NCI-H510A treated with DMSO at 0.1 percent for 48 hours (cell line): ENCODE measurements at places on chromosomes 5 and 9.

GRCh38 chr5:122330881-122331280, 18.8 kb downstream of the SNCAIP start:
- no peak for DNase-seq

DNA sequence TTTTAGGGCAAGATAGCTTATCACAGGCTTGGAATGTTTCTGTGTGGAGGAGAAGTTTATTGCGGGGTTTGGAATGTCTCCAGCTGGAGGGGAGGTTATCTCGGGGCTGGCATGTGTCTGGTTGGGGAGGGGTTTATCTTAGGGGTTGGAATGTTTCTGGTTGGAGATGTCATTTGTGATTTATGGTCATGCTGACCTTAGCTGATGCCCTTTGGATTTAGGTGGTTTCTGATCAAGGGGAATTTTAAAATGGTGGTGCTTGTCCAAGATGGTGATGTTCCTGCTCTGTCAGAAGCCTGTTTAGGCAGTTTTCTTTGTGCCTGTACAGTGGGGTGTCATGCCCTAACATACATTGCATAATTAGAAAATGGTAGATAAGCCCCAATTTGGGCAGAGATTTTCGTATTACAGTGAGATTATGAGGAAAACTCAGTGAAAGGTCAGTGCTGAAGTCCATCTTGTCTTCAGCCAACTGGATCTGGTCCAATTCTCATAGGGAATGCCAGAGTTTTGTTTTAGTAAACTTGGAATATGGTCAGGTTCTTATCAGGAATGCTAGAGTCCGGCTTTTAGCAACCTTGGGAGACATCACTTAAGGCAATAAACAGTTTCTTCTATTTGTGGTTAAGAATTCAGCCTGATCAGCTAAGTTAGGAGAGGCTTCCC, 14.3 kb downstream of the CDK20 start:
- no peak for DNase-seq

DNA sequence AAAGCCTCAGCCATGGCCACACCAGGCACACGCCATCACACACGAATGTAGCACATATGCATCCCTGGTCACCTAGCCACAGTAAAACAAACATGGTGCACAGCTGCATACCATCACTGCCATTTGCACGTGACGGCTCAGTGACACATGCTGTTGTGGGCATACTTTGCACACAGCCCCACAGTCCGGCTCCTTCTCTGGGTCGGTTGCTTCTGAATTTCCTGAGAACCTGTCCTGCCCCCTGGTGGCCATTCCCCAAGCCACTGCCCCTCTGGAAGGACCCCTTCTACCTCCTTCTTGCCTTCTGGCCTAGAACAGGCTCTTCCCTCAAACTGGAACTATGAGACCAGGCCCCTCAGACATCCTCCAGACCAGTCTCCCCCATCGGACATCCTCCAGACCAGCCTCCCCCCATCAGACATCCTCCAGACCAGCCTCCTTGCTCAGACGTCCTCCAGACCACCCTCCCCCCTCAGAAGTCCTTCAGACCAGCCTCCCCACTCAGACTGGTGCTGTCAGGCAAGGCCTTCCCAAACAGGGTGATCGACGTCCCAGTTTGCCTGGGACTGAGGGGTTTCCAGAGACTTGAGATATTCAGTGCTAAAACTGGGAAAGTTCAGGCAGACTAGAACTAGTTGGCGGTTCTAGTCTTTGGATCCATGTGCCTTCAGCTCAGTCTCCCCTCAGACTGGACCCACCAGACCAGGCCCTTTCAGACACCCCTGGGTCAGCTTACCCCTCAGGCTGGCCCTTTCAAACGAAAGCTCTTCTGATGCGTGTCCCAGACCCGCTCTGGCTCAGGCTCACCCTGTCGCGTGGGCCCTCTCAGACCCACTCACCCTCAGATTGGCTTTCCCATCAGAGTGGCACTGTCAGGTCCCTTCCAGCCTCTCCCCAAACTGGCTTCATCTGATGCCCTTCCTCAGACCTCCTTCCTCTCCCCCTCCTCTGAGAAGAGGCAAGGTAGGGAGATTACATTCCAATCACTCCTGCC, 24.3 kb upstream of the ENHO start:
- DNase-seq: no peak

DNA sequence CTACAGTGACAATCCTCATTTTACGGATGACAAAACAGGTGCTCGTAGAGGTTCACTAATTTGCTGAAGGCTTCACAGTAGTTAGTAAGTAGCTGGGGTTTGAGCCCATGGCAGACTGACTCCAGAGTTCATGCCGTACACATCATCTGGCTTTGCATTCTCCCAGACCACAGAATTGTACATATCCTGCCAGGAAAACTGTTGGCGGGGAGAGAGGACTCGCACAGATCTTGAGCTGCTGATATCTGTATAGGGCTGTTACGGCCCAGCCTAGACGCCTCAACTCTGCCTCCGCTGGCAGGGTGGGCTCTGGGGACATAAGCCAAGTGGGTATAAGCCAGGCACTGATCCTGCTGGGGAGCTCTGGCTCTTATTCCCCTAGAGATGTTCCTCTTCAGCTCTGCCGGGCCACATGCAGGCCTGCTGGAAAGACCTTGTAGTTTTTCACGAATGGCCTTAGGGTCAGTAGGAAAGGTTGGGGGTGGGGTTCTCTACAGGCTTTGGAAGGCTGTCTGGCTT, 16.3 kb downstream of the LARP1 start:
- DNase-seq: no peak

GRCh38 chr5:178232920-178233429, 373 bp upstream of the PHYKPL start:
- no peak for DNase-seq

- DNase-seq: no peak
Observed at GRCh38 chr9:109797006-109797405, 17.0 kb downstream of the PALM2AKAP2 start.

GRCh38 chr5:117701062-117701461, 1126.4 kb upstream of the SEMA6A start:
- no peak for DNase-seq

GRCh38 chr5:36575361-36575781, 31.0 kb upstream of the SLC1A3 start:
- no peak for DNase-seq

- DNase-seq: no peak
Observed at GRCh38 chr5:84184857-84185256, 199.8 kb downstream of the EDIL3 start.

GRCh38 chr5:55141945-55142690, 17.9 kb upstream of the GPX8 start:
- no peak for DNase-seq

GRCh38 chr5:72702881-72703434, 113.5 kb upstream of the TNPO1 start:
- no peak for DNase-seq

DNA sequence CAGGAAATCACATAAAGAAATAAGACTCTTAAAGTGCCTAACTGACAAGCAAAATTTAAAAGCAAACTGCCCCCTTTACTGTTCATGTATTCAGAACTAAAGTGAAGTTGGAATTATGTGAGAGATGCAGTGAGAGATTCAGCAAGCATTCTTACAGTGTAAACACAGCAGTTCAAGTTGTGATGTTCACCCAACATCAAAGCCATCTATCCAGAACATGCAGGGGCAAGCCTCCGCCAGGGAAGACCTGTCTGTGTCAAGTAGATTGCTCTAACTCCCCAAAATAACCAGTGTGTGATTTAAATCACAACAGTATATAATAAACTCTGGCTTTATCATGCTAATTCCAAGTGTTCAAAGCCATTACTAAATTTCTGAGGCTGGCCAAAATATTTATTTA, 233.3 kb downstream of the BNC2 start:
- DNase-seq: no peak

DNA sequence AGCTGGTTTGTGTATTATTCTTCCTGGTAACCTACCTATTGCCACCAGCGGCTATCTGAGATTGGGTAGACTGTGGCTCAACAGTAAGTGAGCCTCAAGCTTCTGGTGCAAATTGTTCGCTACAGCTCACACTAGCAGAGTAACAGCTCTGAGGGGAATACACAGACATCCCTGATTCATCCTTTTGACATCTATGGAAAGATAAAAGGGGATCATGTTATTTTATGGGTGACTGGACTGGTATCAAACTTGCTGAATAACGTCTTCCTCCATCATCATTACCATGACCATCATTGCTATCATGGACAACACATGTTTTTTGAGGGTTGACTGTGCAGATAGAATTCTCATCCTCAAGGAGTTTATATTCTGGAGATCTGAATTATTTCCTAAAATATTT, 129.6 kb downstream of the PIK3R1 start:
- no peak for DNase-seq

DNA sequence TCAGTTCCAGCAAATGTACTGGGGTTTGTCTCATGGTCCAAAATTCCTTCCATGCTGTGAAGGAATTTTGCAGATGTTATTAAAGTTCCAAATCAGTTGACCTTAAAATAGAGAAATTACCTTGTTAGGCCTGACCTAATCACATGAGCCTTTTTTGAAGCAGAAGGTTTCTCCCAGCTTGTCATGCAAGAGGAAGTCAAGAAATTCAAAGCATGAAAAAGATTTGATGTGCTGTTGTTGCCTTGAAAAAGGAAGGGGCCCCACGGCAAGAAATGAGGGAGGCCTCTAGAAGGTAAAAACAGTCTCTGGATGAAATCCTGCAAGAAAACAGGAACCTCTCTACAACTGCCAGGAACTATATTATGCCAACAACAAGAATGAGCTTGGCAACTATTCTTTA, 24.2 kb upstream of the HAPLN1 start:
- DNase-seq: no peak

DNA sequence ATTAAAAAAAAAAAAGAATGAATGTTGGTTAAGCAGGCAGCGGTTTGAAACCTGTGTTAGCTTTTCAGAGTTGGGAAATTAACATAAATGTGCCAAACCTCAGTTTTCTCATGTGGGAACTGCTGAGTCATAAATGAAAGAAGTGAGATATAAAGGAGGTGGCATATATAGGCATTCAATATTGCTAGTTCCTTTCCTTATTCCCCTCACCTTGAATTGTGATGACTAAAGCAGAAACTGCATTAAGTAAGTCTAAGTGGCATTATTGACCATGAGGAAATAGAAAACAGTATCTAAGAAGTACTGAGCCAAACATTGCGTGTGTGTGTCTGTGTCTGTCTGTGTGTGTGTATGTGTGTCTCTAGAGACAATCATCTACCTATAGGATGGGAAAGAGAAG, 691.2 kb downstream of the TLR4 start:
- no peak for DNase-seq

DNA sequence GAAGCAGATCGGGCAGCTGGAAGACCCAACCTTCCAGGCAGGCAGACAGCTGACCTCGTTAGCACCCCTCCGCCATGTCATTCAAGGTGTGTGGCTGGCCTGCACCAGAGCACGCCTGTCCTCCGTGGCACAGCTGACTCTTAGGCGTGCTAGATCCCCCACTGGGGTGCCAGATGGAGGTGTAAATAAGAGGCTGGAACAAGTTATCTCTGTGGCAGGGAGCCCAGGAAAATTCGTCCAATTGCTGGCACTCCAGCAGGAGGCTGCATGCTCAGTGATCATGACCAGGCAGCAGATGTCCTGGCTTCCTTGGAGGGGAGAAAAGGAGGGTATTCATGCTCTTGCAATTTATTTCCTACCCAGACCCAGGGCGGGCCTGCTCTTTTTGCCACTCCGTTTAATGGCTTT, 7.8 kb upstream of the ALDOB start:
- DNase-seq: no peak
